T-cell (primary cell): ENCODE measurements at places on chromosomes 12 and 14.

DNA sequence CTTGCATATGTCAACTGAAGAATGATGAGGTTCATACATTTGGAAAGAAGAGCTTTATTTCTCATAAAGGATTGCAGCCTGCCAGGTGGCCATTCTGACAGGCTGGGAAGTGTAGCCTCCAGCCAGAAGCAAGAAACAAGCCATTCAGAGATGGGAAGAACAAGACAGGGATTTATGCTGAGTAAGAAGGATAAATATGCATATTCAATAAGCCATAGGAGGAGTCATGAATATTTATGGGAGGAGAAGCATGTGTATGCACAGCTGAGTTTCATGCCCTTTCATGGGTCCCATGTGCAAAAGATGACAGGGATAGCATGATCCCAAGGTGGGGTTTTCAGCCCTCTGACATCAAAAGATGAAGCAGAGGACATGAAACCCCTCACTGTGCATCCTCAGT lies 269.8 kb downstream of the TMEM132C start:
- no peak overlapping the region for H3K4me3 ChIP-seq
- H3K27ac ChIP-seq = no peak overlapping the region
- peaks cover 4% of the 10 kb centered on the region for H3K4me1 ChIP-seq
- no peaks in the 10 kb centered on the region for H3K36me3 ChIP-seq
- DNase-seq = no peak

DNA sequence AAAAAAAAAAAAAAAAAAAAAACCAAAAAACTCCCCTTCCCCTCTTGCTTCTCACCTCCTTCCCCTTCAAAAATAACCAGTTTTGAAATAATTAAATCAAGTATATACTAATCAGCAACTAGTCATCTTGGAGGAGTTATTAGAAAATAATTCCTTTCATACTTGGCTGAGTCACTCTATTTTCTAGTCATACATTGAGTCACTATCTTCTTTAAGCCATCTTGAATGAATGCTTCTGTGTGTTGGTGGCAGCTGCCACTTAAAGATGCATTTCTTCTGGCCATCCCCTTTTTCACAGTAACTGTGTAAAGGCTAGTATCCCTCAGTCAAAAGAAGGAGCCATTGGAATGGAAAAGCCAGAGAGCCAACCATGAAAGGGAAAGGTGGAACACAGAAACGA lies 84.2 kb upstream of the TMEM263 start:
- H3K27ac ChIP-seq = no peak overlapping the region
- no peak for DNase-seq
- no peaks in the 10 kb centered on the region for H3K4me1 ChIP-seq
- no peak overlapping the region for H3K4me3 ChIP-seq
- H3K27me3 ChIP-seq = no peaks in the 10 kb centered on the region
- H3K36me3 ChIP-seq = peaks cover 19% of the 10 kb centered on the region

GRCh38 chr14:59356312-59356711 lies 108.9 kb downstream of the GPR135 start:
- H3K4me3 ChIP-seq = no peak overlapping the region
- no peaks in the 10 kb centered on the region for H3K36me3 ChIP-seq
- no peaks in the 10 kb centered on the region for H3K4me1 ChIP-seq
- no peaks in the 10 kb centered on the region for H3K27me3 ChIP-seq

DNA sequence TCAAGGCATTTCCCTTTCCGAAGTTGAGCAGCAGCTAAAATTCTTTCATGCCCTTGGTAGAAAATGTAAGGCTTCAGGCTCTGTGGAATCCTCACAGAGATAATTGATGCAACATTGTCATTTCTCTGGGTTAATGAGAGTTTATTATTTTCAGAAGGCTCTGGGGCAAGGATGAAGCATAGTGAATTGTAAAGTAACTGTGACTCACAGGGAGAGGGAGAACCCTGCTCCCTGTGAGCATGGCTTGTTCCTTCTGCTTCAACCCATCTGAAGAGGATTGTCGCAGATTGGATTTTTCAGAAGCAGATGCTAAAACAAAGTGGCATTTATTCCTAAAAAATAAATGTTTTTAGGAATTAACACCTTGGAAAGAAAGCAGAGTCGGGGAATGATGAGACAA lies 41.2 kb downstream of the APOBEC1 start:
- H3K36me3 ChIP-seq = no peaks in the 10 kb centered on the region
- H3K27ac ChIP-seq = no peak overlapping the region
- no peak for DNase-seq

- no peaks in the 10 kb centered on the region for H3K27me3 ChIP-seq
- no peaks in the 10 kb centered on the region for H3K4me1 ChIP-seq
- H3K4me3 ChIP-seq = no peak overlapping the region
- no peak overlapping the region for H3K27ac ChIP-seq
- no peaks in the 10 kb centered on the region for H3K36me3 ChIP-seq
These were observed 454.7 kb upstream of the PRICKLE1 start for GRCh38 chr12:43044241-43044640.

DNA sequence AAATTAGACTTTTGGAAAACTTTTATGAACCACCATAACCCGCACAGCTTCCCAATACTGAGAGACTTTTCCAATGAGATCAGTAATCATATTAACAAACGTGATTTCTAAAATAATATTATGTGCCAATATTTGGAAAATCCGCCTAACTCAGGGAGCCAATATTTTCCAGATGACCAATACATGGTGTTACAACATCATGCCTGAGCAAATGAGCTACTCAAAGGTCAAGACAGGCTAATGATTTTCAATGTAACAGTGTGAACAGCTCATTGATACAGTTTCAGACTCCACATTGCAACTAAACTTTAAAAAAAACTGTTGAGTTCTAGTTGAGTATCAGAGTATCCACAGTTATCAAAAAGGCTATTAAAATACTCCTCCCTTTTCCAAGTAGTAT lies 46.8 kb downstream of the RNF34 start:
- H3K4me3 ChIP-seq = no peak overlapping the region
- no peaks in the 10 kb centered on the region for H3K27me3 ChIP-seq
- no peaks in the 10 kb centered on the region for H3K4me1 ChIP-seq
- no peak for DNase-seq

GRCh38 chr12:12440784-12441428 lies 84.0 kb downstream of the BORCS5 start:
- no peaks in the 10 kb centered on the region for H3K27me3 ChIP-seq
- peak overlapping the region; percentile 96 for H3K27ac ChIP-seq
- no peak overlapping the region for H3K4me3 ChIP-seq
- H3K4me1 ChIP-seq = peaks cover 33% of the 10 kb centered on the region
- no peaks in the 10 kb centered on the region for H3K36me3 ChIP-seq
- DNase-seq = no peak

- H3K27me3 ChIP-seq = no peaks in the 10 kb centered on the region
- H3K4me1 ChIP-seq = no peaks in the 10 kb centered on the region
- peaks cover 20% of the 10 kb centered on the region for H3K36me3 ChIP-seq
- H3K4me3 ChIP-seq = no peak overlapping the region
- no peak for DNase-seq
These were observed 9.7 kb downstream of the MMAB start for GRCh38 chr12:109563291-109564284.

DNA sequence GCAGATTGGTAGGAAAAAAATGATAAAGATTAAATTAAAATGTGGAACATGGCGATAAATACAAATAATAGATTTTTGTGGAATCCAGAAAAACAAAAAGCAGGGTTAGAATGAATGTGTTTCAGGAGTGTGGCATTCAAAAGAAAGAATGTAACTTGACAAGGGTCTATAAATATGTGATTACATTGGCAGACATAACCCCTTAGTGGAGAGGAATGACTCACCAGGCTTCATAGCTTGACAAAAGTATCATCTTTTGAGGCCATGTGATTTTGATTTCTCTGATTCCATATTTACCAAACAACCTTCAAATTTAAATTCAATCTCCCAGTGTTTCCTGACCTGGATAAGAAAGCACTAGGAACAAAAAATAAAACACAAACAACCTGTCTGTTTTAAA lies 24.4 kb upstream of the MGST1 start:
- H3K27me3 ChIP-seq = no peaks in the 10 kb centered on the region
- H3K36me3 ChIP-seq = no peaks in the 10 kb centered on the region
- no peak overlapping the region for H3K27ac ChIP-seq
- DNase-seq = no peak
- H3K4me1 ChIP-seq = no peaks in the 10 kb centered on the region
- H3K4me3 ChIP-seq = no peak overlapping the region

GRCh38 chr12:21695986-21696385 lies 38.3 kb upstream of the LDHB start:
- H3K27ac ChIP-seq = no peak overlapping the region
- H3K4me3 ChIP-seq = no peak overlapping the region
- H3K36me3 ChIP-seq = no peaks in the 10 kb centered on the region

DNA sequence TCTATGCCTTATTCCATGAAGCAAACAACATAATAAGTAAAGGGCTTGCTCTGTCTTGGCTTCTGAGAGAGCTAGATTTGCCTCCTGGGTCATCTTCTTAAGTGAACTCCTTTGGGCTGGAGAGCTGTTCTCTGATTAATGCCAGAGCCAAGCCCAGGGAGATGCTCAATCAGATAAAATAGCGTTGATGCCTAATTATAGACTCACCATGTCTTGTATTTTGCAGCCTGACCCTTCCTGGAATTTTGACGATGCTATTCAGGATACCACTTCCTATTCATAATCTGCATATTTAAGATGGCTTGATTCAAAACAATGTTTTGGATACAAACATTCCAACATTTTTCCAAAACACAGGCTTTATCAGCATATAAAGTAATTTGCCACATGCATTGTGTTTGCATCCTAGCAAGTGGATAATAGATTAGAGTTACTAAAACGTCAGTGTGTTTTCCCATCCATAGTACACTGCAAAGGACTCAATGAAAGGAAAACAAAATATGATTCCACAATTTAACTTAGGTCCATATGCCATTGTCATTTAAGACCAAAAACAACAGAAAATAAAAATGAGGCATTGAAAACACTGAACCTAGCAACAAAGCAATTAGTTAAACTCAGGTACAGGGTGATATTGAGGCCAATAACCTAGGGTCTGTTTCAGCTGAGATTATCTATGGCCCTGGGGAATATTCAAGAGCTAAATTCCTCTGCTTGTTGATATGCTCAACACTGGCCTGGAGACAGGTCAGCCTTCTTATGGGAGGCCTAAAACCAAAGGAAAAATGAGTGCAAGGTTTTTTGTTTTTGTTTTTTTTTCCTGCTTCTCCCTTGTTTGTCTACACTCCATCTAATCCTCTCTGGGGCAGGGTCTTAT lies 184.2 kb upstream of the FOXN3 start:
- H3K36me3 ChIP-seq = peaks cover 3% of the 10 kb centered on the region
- H3K27me3 ChIP-seq = no peaks in the 10 kb centered on the region
- H3K4me3 ChIP-seq = no peak overlapping the region
- DNase-seq = no peak

DNA sequence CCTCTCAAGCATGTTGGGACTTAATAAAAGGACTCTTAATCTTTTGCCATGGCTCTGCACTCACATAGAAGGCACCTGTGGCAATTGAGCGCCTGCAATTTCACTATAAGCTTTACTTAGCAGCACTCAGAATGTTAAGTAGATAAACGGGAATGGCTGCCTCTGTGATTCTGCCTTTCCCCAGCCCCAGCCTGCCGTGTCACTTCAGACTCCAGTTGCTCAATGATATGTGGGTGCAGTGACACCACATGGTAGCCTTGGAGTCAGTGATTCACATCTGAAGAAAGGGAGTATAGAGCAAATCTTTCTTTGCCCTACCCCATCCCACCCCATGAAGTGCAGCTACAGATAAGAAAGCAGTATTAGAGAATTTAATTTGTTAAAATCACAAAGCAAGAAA lies 96.1 kb downstream of the ZFC3H1 start:
- no peaks in the 10 kb centered on the region for H3K27me3 ChIP-seq
- no peaks in the 10 kb centered on the region for H3K36me3 ChIP-seq
- no peak overlapping the region for H3K27ac ChIP-seq
- no peak for DNase-seq
- no peak overlapping the region for H3K4me3 ChIP-seq
- no peaks in the 10 kb centered on the region for H3K4me1 ChIP-seq

DNA sequence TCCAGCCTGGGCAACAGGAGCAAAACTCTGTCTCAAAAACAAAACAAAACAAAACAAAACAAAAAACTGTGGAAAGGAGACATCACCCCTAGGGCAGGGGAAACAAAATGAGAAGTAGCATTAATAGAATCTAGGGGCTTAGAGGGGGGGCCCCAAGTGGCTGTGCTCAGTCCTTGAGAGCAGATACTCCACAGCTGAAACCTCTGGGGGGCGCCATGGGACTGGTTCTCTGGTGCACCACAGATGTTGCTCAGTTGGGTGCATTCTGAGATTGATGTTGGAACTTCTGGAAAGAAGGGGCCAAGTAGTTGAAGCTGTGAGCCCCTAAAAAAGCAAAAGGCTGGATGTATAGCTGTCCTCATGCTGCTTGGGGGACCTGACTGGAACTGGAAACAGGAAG lies 11.8 kb upstream of the SYNE2 start:
- H3K27ac ChIP-seq = no peak overlapping the region
- no peaks in the 10 kb centered on the region for H3K4me1 ChIP-seq
- H3K36me3 ChIP-seq = no peaks in the 10 kb centered on the region
